ENCODE measurements at places on chromosomes 3 and 15.

- DNase-seq = no peak
These were observed 14.3 kb downstream of the PARP14 start for GRCh38 chr3:122694966-122695365.

- no peak for DNase-seq
These were observed 21.7 kb upstream of the KPNA4 start for GRCh38 chr3:160587105-160587504.

- no peak for DNase-seq
These were observed 13.6 kb downstream of the TBC1D23 start for GRCh38 chr3:100274361-100274760.

DNA sequence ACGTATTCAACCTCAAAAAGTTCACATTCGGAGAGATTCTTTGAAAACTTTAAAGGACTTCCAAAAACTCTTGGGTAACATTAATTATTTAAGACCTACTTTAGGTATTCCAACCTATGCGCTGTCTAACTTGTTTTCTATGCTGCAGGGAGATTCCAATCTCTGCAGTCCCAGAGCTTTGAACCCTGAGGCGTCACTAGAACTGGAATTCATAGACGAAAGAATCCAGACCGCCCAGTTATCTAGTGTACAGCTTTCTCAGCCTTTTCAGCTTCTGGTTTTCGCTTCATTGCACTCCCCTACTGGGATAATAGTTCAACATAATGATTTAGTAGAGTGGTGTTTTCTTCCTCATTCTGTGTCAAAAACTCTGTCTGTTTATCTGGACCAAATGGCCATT lies 711.3 kb downstream of the ROBO1 start:
- no peak for DNase-seq

- DNase-seq = peak; percentile 54
These were observed 479.6 kb upstream of the ALCAM start for GRCh38 chr3:104887069-104887468.

DNA sequence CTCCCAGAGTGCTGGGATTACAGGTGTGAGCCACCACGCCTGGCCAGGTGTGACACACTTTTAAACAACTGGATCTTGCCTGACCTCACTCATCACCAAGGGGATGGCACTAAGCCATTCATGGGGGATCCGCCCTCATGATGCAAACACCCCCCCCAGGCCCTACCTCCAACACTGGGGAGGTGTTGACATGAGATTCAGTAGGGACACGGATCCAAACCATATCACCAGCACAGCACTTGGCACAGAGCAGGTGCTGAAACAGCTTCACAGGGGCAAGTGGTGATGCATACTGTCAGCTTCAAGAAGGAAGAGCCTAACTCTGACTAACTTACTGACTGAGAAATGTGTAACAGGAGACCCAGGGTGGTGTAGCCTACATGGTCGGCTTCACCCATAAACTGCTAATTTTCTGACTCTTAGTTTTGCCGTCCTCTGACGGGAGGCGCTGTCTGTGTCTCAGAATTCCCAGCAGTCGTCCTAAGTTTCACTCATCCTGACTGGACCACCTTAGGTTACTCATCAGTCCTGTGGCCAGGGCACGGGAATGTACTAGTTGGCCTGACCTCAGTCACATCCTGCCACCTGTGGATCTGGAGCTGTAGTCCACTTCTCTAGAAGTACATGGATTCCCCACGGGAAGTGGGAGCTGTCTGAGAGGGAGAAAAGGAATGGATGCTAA lies 81.9 kb upstream of the PLXNA1 start:
- DNase-seq = no peak

GRCh38 chr3:131361464-131362421 lies 19.8 kb upstream of the NUDT16 start:
- DNase-seq = peak; percentile 21

DNA sequence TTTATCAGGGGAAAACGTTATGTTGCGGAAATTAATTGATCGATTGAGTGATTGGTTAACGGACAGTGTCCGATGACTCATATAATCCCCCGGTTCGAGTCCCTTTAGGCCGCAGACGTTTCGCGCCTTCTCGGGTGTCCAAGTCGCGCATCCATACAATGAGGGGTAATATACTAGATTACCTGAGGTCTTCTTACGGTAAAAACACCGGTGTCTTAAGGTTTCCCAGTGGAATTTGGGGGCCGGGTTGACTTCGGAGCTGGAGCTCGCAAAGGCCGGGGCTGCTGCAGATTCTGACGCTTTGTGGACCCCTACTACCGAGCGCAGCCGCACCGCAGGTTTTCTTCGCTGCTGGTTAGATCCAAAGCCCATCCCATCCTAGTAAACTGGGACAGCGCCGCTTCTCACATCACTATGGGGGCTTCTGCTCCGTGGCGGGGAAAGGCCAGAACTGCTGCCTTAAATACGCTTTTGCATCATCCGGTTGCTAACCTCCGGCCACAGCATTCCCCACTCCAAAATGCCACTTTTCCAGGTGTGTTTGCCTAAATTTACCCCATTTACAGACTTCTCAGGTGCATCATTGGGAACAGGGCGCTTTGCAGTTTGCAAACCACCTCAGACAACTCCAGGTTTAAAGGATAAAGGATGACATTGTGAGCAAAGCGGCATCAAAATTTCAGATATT lies 858 bp upstream of the SACM1L start:
- peak; percentile 29 for DNase-seq

- DNase-seq = no peak
These were observed 69.6 kb upstream of the ATP10A start for GRCh38 chr15:25932696-25933095.

- DNase-seq = no peak
These were observed 2.6 kb upstream of the DAPK2 start for GRCh38 chr15:64048781-64049460.

DNA sequence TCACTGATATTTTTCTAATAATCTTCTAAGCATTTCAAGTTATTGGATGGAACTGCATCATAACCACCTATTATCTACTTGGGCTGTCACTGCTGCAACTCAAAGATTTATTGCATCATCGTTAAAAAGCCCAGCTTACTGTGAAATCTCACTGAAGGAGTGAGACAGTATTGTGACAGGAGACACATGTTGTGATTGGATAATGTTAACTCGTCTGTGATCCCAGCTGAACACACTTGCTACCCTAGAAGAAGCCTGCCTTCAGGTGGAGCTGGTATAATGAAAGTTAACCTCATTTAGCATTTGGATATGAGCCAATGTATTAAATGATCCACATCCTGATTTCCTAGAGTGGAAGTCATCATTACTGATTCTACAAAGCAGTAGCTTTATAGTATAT lies 138.1 kb downstream of the MAP2K5 start:
- peak; percentile 41 for DNase-seq

- DNase-seq = peak; percentile 94
These were observed 32.4 kb downstream of the C2CD4A start for GRCh38 chr15:62099094-62099601.

DNA sequence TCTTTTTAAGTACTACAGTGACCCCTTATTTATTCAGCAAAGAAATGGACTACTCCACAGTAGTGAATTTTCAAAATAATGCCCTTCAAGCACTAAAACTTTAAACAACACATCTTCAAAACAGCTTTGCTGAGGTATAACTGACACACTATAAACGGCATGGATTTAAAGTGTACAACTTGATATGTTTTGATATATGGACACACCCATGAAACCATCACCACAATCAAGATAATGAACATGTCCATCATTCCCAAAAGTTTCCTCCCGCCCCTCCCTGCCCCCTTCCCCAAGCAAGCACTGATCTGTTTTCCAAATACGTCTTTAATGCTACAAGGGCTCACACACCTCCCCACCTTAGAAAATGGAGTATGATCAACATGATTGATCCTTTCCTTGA lies 1.6 kb upstream of the FURIN start:
- DNase-seq = no peak

- DNase-seq = no peak
These were observed 104.9 kb downstream of the NSUN3 start for GRCh38 chr3:94167796-94168195.

GRCh38 chr3:168996622-168997021 lies 666.9 kb downstream of the MECOM start:
- DNase-seq = no peak

DNA sequence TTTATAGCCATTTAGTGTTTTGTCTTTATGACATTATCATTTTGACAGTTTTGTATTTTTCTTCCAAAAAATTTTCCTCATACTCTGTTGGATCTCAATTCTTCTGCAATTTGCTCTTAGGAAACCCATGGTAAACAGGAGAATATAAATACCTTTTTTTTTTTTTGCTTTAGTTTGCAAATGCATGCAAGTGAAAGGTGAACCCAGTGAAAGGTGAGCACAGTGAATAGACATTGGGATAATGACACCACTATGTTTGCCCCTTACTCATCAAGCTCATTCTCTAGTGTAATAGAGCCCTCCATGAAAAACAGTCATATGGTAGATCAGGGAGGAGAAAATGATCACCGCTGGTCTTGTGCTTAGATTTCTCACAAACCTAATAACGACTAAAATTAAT lies 59.0 kb upstream of the TRPC1 start:
- DNase-seq = no peak

DNA sequence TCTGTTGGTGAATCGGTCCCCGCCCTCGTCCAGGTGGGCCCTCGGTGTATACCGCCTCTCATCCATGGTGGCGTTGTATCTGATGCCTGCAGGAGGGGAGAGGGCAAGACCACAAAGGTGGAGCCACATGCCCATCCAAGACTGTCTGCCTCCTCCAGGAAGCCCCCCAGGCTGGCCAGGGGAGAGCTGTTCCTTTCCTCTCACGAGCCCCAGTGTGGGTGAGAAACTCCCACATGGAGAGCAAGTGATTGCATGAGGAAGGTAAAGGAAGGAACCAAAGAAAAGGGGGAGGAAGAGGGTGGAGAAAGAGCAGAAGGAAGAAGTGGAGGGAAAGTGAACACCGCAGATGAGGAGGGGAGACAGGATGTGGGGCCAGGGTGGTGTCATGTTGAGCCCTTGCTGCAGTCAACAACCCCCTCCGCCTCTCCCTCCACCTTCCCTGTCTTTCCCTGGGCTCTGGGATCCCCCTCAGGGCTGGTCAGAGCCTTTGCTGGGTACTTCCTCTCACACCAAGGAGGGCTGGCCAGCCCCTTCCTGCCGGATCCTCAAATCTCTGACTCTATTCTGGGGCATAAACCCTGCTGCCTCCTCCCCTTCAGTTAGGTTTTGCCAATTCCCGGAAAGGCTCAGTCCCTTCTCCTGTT lies 49.3 kb downstream of the FEM1B start:
- DNase-seq = no peak

DNA sequence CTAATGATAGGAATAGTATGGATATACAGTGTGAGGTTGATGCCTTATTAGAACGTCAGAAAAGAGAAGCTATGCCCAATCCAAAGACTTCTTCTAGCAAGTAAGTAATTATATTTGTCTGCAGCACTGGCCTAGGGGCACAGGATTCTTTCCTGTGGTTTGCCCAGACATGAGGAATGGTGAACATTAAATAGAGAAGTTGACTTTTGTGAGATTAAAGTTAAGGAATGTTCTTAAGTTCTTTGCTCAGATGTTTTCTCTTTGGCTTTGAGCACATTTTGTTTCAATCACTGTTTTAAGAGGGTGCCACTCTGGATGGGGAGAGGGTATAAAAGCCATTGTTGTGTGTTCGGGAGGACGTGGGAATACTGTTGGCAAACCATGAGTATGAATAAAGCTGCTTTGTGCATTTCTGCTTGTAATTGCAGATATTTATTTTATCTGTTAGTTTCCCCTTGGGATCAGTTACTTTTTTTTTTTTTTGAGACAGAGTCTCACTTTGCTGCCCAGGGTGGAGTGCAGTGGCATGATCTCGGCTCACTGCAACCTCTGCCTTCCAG lies 8.3 kb downstream of the KIF23 start:
- DNase-seq = no peak

DNA sequence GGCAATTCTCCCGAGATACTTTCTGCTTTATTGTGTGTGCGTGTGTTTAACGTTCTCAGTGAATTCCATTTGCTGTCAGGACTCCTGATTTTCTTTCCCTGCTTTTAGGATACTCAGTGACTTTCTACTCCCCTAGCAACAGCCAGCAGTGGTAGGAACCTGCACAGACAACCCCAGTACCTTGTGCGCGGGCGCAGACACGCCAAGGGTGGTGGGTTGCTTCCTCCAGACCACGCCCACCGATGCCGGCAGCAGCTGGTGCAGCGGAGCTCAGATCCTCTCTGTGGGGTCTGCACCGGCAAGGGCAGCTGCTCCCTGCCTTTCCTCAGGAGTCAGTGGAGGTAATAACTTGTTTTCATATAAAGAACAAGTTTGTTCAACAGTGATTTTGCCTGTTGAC lies 225.1 kb upstream of the NDN start:
- DNase-seq = no peak

GRCh38 chr3:73808862-73809509 lies 184.2 kb upstream of the PDZRN3 start:
- DNase-seq = no peak

DNA sequence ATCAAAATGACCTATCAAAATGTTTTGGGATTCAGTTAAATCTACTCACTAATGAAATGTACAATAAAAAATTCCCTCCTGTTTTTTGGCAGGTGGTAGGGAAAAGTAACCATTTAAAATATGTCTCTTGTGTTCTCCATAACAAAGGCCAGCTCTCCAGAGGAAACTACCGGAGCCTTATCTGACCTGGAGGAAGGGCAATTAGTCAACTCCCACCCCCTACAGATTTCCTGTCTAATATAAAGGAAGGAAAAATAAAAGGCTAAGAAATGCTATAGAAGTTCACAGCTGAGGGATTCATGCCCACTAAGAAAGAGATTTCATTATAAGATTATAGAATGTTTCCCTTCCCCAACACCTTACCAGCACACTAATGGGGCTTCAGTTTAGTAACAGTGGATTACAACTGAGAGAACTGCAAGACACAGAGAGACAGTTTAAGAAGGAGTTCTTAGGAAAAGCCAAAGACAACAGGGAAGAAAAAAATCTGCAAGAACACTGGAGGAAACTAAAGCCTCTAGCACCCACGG lies 376.5 kb upstream of the KCNMB2 start:
- no peak for DNase-seq

- DNase-seq = peak; percentile 78
These were observed 2.7 kb downstream of the TMEM108 start for GRCh38 chr3:133040696-133041523.

DNA sequence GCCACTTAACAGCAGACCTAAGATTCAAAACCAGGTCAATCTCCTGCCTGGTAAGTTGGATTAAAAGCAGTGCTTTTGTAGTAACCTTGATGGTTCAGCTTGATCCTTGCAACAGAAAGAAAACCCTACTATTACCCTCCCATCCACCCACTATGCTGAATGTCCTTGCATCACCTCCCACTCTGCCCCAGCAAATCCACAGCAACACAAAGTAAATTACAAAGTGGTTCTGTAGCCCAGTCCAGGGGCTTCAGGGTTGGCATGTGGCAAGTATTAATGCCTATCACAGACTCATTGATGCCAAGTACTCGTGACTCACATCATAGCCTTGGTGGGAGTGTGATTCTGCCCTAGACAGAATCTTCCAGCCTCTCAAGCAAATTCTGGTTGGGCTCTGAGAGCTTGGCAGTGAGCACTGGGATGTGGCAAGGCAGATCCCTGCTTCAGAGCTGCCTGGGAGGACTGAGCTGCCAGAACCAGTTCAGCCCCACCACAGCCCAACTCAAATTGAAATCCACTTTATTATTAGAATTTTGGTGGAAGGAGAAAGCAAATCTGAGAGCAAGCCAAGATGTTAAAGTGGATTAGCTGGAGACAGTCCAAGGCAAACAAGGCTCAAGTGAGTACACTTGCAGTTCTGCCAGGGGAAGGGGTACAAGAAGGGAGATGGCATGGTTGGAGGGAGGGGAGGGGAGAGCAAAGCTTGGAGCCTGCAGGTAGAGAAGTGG lies 225.8 kb upstream of the UMPS start:
- DNase-seq = peak; percentile 72

- DNase-seq = no peak
These were observed 9.4 kb downstream of the ATP13A4 start for GRCh38 chr3:193545304-193545703.
